ENCODE measurements at places on chromosomes 11 and 22.

DNA sequence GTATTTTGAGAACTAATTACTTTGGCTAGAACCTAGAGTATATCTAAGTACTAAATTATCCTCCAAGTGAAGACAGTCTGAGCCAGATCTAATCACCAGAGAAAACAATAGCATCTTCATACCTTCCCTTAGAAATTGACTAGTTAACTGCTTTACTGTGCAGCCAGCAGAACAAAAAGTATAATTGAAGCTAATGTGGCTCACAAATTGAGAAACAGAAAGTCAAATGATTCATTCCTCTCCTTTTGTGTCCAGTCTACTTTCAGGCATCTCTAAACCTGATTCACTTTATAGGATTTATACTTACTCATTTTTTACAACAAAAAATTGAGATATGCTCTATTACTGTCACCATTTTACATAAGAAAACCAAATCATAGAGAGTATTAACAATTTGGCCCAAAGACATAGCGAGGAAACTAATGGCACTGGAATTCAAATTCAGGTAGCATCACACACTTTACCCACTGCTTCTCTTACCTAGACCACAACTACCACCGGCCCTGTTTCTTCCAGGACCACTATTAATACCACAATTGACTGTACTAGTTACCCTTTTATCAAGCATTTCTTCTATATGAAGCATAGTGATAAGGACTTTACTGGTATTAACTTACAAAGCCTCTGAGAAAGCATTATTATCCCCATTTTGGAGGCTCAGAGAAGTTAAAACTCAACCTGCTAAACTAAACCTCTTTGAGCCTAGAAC, 1402.6 kb upstream of the TENM4 start:
- no peak for DNase-seq

DNA sequence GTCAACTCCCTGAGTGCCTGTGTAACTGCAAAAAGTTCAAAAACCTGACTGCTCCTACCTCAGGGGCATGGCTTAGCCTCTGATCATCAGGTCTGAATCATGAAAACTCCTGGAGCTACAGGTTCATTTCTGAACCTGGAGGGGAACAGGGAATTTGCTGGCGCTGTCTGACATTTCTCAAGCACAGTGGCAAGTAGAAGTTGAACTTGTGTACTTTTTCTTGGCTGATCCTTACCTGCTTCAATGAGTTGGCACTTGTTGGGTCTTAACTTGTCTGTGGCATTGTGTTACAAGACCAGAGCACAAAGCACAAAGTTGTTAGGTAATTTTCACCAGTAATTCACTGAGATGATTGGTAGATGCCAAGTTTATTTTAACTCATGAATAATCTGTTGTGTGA, 3.3 kb downstream of the TMEM109 start:
- DNase-seq, result no peak

DNA sequence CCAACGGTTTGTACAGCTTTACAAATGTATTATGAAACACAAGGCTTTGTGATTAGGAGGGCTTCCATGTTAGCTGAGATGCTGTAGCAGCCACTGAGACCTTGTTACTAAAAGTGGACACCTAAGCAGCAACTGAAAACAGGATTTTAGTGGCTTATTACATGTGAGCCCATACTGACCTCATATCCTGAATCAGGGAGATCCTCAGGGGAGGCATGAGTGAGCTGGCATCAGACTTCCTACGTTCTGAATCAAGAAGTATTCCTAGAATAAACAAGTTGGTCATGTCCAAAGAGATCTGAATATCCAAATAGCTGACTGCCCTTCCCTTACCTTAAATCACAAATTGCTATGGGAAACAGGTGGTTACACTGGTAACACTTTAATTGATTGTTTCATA, 59.1 kb upstream of the SCUBE2 start:
- no peak for DNase-seq

GRCh38 chr11:36608491-36609199, 10.6 kb upstream of the RAG2 start:
- no peak for DNase-seq

- DNase-seq, result no peak
These were observed 64.8 kb upstream of the TIMP3 start for GRCh38 chr22:32736746-32737145.

- DNase-seq, result no peak
These were observed 161.9 kb downstream of the INSC start for GRCh38 chr11:15276621-15277020.

DNA sequence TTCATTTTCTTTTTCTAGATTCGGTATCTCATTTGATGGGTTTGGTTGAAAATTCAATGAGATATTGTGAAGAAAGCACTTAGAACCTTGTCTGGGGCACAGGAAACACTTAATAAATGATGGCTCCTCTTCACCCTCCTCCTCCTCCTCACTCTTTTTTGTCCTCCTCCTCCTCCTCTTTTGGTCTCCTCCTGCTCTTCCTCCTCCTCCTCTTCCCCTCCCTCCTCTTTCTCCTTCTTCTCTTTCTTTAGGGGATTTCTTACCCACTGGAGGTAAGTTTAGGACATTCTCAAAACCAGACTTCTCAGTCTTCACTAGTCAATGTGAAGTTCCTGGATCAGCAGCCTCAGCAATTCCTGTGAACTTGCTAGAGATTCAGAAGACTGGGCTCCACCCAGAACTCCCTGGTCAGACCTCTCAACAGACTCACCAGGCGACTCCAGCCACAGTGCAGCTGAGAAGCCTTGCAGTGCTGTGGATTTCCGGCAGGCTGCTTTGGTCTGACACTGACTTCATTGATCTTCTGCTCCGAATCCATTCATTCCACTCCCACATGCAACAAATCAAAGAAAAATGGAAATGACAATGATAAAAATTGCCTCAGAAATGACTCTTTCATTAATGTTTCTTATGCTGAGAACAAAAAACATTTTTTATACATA, 368.6 kb upstream of the B3GAT1 start:
- DNase-seq, result no peak

GRCh38 chr11:69647390-69647748, 6.4 kb downstream of the CCND1 start:
- DNase-seq, result no peak

DNA sequence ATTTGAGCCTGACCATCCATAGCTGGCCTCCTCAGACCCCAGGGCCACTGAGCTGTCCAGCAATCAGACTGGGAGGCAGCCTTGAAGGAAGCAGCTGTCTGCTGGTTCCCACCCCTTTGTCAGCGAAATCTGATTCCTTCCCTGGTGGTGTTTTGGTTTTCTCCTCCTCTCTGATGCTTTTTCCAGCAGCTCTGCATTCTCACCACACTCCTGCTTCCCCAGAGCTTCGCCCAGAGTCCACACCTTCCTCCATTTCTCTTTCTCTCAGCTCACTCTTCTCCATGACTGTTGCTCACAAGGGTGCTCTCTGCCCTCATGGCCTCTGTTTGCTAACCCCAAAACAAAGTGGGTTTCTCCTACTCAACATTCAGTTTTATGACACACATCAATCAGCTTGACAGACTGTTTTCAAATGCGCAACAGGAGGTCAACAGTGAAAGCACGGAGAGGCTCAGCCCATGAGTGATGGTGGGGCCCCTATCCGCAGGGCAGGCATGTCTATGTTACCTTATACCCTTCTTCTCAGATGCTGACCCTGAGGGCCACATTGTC, 130.6 kb upstream of the MTNR1B start:
- no peak for DNase-seq

- no peak for DNase-seq
These were observed 37.1 kb upstream of the HSPA8 start for GRCh38 chr11:123098990-123099389.

DNA sequence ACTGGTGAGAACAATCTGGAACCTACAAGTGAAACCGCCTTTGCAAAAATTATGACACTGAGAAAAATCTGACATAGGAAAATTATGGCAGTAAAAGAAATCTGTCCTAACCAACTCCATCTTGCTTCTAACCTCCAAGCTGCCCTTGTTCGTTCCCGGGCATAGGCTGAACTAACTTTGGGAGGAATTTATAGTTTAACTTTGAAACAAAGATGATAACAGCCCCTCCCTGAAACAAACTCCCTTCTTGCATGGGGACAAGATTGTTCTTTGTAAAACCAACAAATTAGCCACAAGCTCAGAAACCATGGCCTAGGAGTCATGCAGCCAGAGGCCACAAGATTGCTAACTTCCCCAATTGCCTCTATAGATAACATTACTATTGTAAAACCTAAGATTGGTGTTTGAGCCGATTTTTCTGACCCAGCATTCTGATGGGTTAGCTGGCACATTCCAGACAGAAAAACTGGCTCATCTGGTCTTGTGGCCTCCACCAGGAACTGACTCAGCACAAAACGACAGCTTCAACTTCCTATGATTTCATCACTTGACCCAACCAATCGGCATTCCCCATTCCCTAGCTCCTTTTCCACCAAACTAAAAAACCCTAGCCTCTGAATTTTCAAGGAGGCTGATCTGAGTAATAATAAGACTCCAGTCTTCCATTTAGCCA, 3.6 kb upstream of the CCDC81 start:
- DNase-seq, result no peak

DNA sequence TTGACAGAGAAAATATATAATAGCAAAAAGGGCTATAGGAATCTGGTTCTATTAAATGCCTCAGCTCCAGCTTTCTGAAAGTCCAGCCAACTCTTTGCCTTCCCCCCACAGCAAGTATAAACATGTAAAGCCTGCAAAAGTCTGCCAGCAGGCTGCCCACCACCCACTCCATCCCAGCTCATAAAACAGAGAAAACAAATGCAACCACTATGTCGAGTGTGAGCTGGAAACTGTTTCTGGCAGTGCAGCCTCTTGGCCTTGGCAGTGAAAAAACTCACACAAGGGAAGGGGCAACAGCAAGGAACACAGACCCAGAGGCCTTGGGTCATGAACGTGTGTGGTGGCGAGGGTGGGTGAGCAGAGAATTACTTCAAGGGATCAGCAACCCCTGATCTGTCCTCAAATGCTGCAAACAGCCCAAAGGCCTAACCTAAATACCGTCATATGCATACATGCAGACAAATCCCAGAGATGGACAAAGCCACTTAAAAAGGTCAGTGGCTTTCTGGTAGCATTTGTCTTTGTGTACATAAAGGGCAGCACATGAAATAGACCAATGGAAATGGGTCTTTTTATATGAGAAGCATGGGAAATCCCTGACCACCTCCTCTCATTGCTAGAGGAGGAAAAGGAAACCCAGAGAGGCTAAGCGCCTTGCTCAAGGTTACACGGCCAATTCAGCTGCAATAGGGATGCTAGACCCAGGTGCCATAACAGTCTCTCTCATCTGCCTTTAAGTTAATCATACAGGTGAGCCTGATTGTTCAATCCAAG, 74.8 kb downstream of the NAT10 start:
- DNase-seq, result no peak

DNA sequence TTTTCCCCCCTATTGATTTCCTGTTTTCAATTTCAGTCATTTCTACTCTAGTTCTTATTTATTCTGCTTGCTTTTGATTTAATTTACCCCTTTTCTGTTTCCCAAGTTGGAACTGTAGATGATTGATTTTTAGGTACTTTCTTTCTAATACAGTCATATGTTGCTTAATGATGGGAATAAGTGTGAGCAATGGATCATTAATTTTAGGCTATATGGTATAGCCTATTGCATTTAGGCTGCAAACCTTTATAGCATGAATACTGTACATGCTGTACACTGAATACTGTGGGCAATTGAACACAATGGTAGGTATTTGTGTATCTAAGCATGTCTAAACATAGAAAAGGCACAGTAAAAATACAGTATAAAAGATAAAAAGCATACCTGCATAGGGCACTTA, 44.9 kb downstream of the DDX10 start:
- no peak for DNase-seq

DNA sequence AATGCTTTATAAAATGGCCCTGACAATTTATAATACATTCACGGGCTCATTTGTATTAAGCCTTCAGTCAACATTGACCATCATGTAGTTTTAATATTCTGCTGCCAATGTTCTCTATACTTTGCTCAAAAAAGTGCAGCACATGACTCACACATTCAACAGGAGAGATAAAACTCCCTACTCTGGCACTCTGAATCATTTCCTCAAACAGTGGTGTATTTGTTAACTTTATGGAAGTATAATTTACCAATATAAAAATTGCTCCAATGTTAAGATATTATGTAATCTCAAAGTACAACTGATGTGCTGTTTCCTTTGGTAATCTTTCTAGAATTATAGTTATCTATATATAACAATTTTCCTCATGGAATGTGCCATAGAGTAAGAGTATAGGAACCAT, 39.9 kb downstream of the MAML2 start:
- DNase-seq, result no peak

All from stimulated activated CD4-positive, alpha-beta T cell treated with anti-CD3 and anti-CD28 coated beads, TNF-alpha, amount 100 ng/mL, for 24 hours (primary cell).